ENCODE measurements at places on chromosomes 5 and 9.

GRCh38 chr5:170306381-170306831 is 8.8 kb upstream of the LCP2 start:
- DNase-seq, result no peak

- no peak for DNase-seq
These were observed 10.7 kb upstream of the DIPK1B start for GRCh38 chr9:136701668-136702053.

- no peak for DNase-seq
These were observed 12.8 kb upstream of the NDFIP1 start for GRCh38 chr5:142095651-142096330.

DNA sequence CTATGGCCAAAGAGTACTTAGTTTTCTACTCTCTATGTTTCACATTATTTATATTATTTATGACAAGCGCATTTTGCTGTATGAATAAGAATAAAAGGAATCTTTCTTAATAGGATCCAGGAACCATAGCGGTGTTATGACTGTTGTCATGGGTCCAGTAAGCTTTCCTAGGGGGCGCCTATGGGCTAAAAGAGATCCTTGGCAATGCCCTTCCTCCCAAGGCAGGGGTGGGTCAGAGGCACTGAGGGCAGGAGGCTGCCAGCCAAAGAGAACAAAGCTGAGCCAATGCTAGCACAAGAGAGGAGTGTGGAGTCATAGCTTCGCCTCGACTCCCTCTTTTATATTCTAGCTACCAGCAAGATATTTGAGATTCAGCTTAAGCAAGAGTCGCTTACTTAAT is 98.4 kb upstream of the GNAQ start:
- no peak for DNase-seq

DNA sequence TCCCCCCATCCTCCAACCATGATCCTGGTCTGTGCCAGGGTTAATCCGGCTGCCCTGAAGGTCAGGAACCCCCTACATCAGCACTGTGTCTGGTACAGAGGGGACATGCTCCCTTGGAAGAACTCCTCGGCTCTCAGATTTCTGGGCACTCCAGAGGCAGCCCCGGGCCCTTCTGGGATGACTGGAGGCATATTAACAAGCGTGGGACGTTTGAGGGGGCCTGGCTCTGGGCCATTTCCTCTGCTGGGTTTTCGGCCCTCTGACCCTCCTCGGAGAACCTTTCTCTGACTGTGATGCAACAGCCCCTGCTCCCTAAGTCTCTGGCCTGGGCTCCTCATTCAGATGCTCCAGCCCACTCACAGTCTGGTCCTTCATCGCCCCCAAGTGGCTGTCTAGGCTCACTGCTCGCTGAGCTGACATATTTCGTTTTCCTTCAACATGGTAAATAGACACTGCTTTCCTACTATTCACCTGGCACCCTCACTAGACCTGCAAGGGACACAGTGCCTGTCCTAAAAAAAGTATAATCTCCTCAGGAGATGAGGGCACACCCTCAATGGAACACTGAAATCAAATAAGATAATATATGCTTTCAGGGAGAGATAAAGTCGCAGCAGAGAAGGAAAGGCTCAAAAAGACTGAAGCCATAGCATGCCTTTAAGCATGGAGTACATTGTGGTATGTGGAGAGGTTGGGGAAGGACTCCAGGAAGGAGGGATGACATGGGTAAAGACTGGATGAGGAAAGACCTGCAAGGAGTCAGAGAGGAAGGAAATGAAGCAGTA is 404.7 kb upstream of the TRPC7 start:
- peak; percentile 4 for DNase-seq
